Activated naive CD4-positive, alpha-beta T cell treated with anti-CD3 and anti-CD28 coated beads, Interleukin-2, amount 10 ng/mL, durations not matched to agents 7 days and 5 days (primary cell): ENCODE measurements at places on chromosomes 5 and 9.

GRCh38 chr5:127858116-127858784 lies 155.1 kb downstream of the CCDC192 start:
- DNase-seq, result no peak

- no peak for DNase-seq
These were observed 1.8 kb upstream of the CKS2 start for GRCh38 chr9:89309166-89309565.

GRCh38 chr5:12335938-12336337 lies 431.7 kb upstream of the CTNND2 start:
- DNase-seq, result no peak

- DNase-seq, result no peak
These were observed 1.6 kb downstream of the TDRD7 start for GRCh38 chr9:97413462-97413861.

GRCh38 chr5:171806976-171807747 lies 21.5 kb downstream of the SMIM23 start:
- DNase-seq, result no peak

DNA sequence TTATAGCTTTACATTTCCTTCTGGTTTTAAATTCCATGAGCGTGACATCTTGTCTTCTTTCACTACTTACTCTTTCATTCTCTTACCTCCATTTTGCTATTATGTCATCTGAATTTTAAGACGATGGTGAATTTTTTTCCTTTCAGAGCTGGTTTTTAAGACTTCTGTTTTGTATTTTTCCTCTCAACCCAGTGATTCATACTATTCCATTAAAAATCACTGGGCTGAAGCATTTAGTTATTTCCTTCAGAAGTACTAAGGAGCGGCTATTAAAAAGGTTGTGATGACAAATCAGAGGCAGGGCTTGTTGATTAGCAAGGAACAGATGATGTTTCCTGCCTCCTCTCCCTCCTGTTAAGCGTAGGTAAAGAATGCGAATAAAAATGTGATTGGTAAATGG lies 16.5 kb downstream of the AGXT2 start:
- no peak for DNase-seq
